ENCODE measurements at places on chromosomes 2 and 18. TPM values are rescaled to one million over a fixed set of nuclear protein-coding genes. Genes with fewer than 3 reads are reported as not detected.

TMEM169 gene
- 1.5 TPM for total RNA-seq

OTX1 gene
- not detected for total RNA-seq

ACADL gene
- total RNA-seq: not detected

UPP2 gene
- not detected for total RNA-seq

L3MBTL4 gene
- not detected for total RNA-seq

POU3F3 gene
- not detected for total RNA-seq

SGPP2 gene
- 17.0 TPM for total RNA-seq

SP5 gene
- 0.19 TPM for total RNA-seq

CFAP221 gene
- total RNA-seq: not detected

PLEKHB2 gene
- 64.5 TPM for total RNA-seq

SPR gene
- total RNA-seq: 12.9 TPM

UBE2E3 gene
- 26.9 TPM for total RNA-seq

CIB4 gene
- not detected for total RNA-seq

CROCC2 gene
- not detected for total RNA-seq

SCN9A gene
- total RNA-seq: not detected

ASAP2 gene
- total RNA-seq: 0.19 TPM

LPIN1 gene
- 69.2 TPM for total RNA-seq

COL4A4 gene
- 0.08 TPM for total RNA-seq

CCDC85A gene
- not detected for total RNA-seq

GPR45 gene
- total RNA-seq: not detected

CIDEA gene
- total RNA-seq: not detected

VWC2L gene
- total RNA-seq: not detected

IDH1 gene
- total RNA-seq: 17.0 TPM

AGXT gene
- not detected for total RNA-seq

MC2R gene
- total RNA-seq: not detected

PROKR1 gene
- total RNA-seq: not detected

OTOS gene
- total RNA-seq: not detected

ANKRD30BL gene
- not detected for total RNA-seq
